NCI-H187 (cell line): ENCODE measurements at places on chromosomes 3 and 15.

DNA sequence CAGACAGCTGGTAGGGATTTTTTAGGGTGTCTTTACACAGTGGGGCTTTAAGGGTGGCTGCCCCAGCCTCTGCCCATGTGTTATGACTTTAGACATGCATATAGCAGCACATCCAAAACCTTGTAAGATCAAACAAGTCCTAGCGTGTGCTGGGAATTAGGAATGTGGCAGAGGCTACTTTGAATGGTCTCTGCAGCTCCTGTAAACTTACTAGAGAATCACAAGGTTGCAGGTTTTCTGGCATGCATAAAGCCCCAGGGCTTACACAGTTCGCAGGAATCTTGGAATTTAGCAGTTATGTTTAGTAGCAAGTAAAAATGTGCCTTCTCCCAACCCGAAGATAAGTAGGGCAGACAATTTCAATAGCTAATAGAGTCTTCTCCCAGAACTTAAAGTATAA is 46.9 kb upstream of the COL6A6 start:
- no peak for DNase-seq

GRCh38 chr3:43670635-43671522 is 19.9 kb upstream of the ABHD5 start:
- DNase-seq = no peak

GRCh38 chr3:64454768-64455167 is 229.5 kb upstream of the PRICKLE2 start:
- DNase-seq = no peak

DNA sequence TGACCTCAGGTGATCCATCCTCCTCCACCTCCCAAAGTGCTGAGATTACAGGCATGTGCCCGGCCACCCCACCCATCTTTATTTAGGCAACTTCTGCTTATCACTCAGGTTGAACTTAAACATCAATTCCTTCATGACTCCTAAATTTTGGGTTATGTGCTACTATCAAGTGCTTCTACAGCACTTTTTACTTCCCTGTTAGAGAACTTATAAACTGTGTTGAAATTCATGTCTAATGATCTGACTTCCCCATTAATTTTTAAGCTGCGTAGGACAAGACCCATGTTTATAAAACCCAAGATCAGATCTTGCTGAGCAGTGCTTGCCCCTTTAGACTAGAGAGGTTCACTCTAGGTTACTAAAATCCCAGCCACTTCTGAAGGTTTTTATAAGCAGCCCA is 266.2 kb upstream of the TPRG1 start:
- DNase-seq = no peak

- DNase-seq = no peak
These were observed 18.4 kb upstream of the LRRK1 start for GRCh38 chr15:100900795-100901169.

DNA sequence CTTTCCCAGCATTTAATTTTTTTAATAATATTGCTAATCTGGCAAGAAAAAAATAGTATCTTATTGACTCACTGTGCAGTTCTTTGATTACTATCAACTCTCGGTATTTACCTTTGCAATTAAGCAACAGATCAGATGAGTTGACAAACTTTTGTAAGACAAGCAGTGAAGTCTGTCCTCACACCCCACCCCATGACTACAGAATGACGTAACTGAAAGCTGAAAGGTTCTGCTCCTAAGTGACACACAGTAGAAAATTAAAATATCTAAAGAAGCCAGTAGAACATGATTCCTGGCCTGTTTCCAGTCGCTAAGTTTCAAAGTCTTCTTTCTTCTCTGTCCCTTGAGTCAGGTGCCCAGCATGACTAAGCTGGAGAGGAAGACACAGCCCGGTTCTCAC is 135.5 kb downstream of the STT3B start:
- no peak for DNase-seq

DNA sequence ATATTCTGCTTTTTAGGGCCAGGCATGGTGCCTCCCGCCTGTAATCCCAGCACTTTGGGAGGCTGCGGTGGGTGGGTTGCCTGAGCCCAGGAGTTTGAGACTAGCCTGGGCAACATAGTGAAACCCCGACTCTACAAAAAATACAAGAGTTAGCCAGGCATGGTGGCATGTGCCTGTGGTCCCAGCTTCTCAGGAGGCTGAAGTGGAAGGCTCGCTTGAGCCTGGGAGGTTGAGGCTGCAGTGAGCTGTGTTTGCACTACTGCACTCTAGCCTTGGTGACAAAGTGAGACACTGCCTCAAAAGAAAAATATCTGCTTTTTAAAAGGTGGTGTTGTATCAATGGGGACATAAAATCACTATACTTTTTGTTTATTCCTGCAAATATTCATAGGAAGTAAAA is 112.8 kb downstream of the C3orf38 start:
- no peak for DNase-seq

- no peak for DNase-seq
These were observed 10.7 kb downstream of the ZXDC start for GRCh38 chr3:126464997-126465396.

DNA sequence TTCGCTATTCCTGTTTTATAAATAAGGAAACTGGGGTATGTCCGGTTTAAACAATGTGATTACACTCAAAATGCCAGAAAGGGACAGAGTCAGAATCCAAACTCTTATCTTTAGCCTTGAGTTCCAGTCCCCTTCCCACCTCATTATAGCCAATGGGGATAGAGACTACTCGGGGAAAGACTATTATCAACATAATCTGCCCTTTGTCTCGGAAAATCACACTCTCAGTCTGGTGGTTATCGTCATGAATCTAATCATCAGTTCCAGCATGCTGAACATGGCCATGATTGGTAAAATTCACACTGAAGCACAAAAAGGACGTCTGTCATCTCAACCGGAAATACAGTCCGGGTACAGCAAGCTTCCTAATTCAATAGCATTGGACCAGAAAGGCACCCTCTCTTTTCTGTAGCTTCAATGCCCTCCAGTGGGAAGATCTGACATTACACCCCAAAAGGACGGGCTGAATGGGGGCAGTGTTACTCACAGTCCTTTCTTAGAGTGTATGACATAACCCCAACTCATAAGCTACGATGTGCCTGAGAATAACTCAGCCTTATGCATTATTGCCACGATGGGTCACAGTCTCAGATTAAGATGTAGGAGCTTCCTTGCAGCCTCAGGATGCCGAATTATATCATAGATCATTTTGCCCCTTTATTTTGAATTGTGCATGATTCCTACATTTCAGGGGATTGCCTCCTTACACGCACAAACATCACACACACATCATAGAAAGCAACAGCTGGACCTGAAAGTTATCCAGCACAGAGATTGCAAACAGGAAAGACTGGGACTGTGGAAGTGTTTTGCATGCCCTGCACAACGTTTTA is 390.4 kb upstream of the LMCD1 start:
- no peak for DNase-seq
